ENCODE measurements at places on chromosomes 6 and 20. TPM values are rescaled to one million over a fixed set of nuclear protein-coding genes. Genes with fewer than 3 reads are reported as not detected.
A peak's percentile ranks its signal among the peaks of the same experiment; 100 is the strongest.

Gene PTK6
- total RNA-seq, result 87.1 TPM

GRCh38 chr20:11159728-11160127 lies 485.9 kb upstream of the JAG1 start:
- peak; percentile 26 for DNase-seq

Gene CST4
- not detected for total RNA-seq

DNA sequence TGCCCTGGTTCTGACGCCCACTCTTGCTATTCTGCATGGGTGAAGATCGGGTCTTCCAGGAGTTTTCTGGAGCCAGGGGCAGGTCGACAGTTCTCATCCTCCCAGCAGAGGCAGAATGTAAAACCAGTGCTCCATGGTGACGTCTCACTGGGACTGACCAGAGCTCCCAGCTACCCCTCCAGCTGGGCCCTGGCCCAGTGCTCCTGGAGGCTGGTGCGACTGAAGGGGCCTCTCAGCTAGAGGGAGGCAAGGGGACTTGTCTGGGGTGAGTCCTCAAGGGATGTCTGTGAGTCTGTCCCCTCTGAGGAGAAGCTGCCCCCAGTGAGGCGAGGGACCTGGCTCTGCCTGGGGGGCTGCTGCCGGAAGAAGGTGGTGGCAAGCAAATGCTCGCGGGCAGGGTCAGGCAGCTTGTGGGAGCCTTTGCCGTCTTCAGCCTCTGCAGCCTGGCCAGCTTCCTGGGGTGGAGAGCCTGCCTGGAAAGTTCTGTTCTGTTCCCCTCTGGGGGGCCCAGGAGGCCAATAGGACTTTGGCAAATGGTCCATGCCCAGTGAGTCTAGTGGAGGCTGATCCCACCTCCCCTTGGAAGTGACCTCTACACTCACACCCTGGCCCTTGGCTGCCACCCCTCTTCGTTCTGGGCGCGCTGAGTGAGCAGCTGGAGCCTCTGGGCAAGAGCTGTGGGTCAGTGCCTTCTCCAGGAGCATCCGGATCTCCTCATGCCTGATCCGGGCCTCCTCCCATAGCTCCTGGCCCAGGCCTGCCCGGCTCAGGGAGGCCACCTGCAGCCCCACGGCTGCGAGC lies 47.5 kb downstream of the KIAA1755 start:
- no peak for DNase-seq

DNA sequence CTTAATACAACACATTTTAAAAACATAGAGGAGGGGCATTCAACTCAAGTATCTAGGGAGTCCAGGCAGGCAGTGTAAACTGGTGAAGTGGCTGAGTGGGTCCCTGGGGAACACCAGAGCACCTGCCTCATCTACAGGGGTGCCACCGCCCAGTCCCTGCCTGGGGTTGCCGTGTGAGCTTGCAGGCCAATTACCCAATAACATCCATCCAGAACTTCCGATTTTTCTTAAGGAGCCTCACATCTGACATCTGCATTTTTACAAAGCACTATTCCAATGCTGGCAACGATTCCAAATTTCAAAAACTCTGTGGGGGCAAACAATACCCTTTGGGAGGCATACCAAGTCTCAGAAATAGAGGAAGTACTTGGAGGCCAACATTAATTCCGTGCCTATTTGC lies 288.4 kb upstream of the TSHZ2 start:
- no peak for DNase-seq

GRCh38 chr6:63923139-63923739 lies 287.6 kb downstream of the PHF3 start:
- DNase-seq, result no peak

DNA sequence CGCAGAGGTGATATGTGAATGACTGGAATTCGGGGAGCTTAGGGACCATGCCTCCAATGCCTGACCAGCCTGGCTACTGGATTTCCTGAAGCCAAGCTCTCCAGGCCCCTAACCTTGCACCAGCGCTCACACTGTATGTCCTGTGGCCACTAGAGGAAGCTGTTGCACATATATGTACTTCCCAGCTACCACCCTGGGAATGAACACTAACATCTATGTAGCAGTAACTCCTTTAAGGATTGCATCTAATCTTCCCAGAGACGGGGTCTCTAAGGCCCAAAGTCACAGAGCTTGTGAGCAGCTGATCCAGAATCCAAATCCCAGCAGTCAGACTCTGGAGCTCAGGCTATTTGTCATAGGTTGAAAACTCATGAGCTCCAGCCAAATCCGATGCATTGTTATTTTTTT lies 20.4 kb upstream of the BPIFB1 start:
- DNase-seq, result no peak

DNA sequence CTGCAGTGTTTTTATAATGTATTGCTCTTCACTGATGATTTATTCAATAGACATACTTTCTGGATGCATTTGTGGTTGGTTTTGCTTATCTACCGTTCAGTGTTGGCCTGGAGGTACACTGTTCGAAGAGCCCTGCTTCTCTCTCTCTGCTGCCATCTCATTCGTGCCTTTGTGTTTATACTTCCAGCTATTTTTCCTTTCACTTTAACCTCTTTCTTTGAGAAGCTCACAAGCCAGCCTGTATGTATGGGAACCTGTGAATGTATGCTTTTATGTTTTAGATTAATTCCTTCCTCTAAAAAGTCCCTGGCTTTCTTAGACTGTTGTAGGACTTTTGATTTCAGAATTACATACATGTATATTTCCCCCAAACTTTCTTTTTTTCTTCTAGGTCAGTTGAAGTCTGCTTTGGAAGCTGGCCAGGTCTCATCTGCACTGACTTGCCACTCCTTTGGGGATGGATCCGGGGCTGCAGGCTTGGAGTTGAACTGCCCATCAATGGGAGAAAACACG lies 83.0 kb downstream of the SCAND1 start:
- no peak for DNase-seq

DNA sequence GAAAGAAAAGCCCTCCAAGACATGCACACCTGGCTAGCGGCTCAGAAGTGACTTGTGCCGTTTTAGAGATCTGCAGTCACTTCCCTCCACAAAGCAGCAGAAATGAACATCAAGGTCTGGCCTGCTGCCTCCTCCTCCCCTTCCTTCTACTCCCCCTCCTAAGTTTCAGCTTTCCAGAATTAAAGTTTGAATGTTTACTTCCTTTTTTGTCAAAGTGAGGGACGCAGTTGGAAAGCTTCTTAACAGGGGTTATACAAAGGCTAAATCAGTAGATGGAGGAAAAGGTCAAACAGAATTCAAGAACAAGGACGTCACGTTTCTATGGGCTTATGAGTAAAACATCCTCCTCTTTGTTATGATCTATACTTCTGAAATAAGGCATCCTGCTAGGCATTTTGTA lies 227.7 kb downstream of the SLC35F1 start:
- no peak for DNase-seq

Gene SLC52A3
- 48.6 TPM for total RNA-seq

DNA sequence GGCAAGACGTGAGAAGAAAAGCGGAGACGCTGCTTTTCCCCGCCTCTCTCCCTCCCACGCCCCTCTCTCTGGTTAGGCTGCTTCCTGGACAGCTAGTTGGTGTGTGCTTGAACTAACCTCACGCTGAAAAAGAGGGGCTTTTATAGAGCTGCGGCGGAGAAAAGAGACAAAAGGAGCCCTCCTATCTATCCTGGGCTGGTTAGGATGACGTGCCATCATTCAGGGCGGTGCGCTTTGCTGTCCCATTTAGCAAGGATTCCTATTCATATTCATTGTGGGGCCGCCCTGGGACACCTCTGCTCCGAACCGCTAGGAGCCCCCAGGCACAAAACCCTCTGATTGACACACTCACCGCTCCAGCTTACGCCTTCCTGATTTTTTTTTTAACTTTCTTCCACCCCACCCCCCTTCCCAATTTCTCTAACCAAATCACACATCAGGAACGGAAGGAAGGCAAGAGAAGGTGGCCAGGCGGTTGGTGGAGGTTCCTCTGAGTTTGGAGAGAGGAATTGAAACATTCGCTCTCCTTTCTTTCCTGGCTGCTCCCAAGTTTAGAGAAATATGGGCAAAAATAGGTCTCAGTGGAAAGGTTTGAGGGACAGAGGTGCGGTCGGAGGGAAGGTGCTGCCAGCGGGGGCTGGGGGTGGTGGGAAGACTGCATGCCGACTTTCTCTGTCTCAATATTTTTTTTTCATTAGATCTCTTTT lies at the start of gene OLIG3:
Gene OLIG3, minus strand, starts transcription at position 114 of the 707 bp plus-strand sequence. CDS start 224 bp downstream, outside the sequence.
- DNase-seq, result no peak

Gene ATP6V1G2
- total RNA-seq, result 0.55 TPM

GRCh38 chr6:46393161-46393939 lies 97.9 kb downstream of the RCAN2 start:
- no peak for DNase-seq

- DNase-seq, result no peak
Observed at GRCh38 chr6:25930532-25931410, at the start of gene SLC17A2. Gene SLC17A2, minus strand, starts transcription at chr6:25930691. Its CDS starts 4,895 bp downstream, at chr6:25925796.
